ENCODE measurements at places on chromosomes 16 and 17.

GRCh38 chr17:73650140-73650539, 5.9 kb upstream of the SDK2 start:
- DNase-seq, result no peak

DNA sequence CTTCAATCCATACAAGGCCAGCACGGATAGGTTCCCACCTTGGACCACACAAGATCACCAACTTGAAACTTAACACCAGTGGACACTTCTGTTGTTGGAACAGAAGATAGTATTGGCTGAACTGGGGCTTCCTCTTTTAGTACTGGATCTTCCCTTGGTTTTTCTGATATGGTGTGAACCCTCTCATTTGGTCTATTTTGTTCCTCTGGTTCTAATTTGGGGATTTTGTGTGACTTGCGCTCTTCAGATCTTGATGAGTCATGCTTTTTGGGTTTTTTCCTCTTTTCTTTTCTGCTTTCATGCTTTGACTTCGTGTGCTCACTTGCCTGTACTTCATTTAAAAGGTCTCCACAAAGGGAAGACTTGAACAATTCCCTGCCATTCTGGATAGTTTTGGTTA, 39.0 kb downstream of the SOST start:
- no peak for DNase-seq

- no peak for DNase-seq
Measured at GRCh38 chr16:67068212-67068753, 39.3 kb downstream of the CBFB start.

DNA sequence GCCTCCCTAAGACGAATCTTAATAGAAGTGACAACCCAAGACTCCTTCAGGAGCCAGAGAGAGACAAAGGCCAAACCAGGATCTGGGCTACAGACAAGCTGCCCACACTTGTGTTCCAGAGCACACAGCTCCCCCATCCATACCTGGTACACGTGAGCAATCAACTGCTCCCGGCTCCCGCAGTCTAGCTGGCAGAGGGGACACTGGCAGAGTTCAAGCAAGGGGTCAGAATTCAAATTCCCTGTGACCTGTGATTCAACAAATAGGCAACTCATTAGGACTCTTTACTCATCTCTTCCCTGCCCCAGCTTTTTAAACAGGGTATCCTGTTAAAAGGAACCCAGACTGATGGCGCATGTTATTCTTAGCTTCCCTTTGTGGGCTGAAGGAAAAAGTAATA, 18.2 kb downstream of the ATXN1L start:
- no peak for DNase-seq

- no peak for DNase-seq
Measured at GRCh38 chr17:79082311-79083190, 7.9 kb downstream of the ENGASE start.

DNA sequence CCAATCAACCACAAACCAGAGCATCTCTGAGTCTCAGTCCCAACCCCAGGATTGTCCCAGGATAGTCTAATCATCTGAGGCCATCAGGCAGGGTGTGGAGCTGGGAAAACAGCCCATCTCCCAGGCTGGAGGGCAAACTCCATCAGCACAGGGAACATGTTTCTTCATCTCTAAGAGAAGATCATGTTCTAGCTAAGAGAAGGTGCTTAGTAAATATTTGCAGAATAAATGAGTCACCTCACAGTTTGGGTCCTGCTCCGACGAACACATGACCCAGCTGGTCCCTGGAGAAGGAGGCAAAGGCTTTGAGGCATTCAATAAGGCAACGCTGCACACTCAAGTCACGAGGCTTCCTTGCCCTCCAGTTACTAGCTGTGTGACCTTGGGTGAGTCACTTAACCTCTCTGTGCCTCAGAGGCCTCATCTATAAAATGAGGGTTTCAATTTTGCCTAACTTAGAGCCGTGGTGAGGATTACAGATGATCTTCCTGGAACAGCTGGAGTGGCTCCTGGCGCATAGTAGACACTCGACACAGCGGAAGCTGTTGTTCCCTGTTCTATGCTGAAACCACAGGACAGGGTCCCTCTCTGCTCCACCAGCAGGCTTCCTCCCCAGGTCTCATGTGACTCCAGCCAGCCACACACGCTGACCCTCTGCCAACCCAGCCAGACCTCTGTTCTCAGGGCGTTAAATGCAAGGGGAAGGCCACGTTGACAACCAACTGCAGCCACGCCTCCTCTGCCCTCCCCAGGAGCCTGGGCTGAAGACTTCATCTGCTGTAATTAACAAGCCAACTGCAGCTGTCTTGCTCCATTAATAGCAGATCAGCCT, 10.3 kb upstream of the RPL38 start:
- no peak for DNase-seq

- no peak for DNase-seq
Measured at GRCh38 chr16:47375423-47375822, 85.4 kb downstream of the ITFG1 start.

DNA sequence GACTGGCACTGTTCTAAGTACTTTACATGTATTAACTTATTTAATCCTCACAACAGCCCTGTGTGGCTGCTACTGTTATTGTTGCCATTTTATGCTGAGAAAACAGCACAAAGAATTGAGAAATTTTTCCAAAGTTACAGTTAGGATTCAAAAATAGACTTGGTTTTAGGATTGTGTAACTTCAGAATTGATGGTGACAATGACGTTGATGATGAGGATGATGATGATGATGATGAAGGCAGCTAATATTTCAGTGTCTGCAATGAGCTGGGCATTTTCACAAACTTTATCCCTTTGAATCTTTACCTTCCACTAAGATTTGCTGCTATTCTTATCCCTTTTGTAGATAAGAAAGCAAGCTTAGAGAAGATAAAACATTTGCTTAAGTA, 22.1 kb downstream of the PRKCB start:
- no peak for DNase-seq

GRCh38 chr17:6716736-6717135, 3.6 kb upstream of the SLC13A5 start:
- DNase-seq, result no peak

- no peak for DNase-seq
Measured at GRCh38 chr16:86664522-86665318, 86.4 kb downstream of the FOXL1 start.

- DNase-seq, result no peak
Measured at GRCh38 chr17:13646411-13646810, 44.7 kb upstream of the HS3ST3A1 start.

DNA sequence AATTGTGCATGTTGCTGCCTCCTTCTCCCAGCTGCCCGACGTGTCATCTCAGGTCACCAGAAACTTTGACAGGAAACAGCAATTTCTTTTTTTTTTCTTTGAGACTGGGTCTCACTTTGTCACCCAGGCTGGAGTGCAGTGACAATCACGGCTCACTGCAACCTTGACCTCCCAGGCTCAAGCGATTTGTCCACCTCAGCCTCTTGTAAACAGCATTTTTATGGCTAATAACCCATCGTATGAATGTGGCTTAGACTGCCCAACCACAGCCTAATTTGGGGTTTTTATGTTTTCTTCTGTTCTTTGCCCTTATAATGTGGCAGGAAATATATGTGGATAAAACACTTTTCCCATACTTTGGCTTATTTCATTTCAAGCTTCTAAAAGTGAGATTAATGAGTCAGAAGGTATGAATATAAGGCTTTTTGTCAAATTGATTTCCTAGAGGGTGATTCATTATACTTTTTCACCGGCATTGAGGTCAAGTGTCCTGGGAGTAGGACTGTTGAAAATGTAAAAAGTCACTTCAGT, 31.0 kb upstream of the SLC5A10 start:
- no peak for DNase-seq

DNA sequence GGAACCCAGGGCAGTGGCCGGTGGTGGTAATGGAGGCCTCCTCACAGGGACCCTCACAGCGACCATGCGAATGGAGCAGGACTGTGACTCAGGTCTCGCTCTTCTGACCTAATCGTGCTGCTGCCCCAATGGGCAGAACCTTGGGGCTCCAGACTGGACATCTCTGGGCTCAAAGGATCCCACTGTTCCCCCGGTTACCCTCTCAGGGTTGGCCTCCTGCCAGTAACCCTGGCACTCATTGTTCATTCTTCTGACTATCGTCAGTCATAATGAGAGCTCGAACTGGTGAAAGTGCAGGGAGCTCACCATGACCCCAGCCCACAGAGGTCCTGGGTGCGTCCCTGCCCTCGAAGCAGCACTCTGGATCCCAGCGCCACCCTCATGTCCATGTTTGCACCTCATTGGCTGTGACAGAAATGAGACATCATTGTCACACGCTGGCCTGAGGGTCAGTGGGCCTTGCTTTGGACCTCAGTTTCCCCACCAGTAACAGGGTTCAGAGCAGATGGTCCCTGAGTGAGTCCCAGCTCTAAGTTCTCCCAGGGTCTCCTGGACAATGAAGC, 4.0 kb upstream of the NPRL3 start:
- DNase-seq, result no peak

DNA sequence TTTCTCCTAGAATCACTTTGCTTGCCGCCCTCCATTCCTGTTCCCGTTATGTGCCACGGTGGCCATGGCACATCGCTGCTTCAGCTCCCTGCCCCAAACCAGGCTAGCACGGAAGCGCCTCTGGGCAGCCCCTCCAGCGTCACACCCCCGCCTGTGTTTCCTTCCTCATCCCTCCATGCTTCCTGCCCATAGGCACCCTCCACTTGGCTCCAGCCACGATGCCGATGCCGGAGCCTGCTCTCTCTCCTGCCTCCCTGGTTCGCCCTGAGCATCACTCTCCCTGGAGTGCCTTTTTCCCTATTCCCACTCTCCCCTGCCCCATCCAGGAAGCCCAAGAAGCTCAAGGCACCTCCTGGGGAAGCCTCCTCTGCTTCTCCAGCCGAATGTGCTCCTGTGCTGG, 3.2 kb upstream of the ARHGAP23 start:
- no peak for DNase-seq

DNA sequence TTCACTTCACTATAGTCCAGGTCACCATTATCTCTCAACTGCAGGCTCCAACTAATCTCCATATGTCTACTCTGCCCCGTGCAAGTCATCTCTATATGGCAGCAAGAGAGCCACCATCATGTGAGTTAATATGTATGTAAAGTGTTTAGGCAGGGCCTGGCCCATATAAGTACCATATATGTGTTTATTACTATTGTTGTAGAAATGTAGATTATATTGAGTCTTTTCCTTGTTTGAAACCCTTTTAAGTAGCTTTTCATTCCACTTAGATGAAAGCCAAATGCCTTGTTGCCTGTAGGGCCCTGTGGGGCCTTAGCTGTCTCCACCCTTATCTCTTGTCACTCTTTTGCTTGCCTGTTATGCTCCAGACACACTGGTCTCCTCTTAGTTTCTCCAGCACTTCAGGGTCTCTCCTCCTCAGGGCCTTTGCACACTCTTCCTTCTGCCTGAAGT, 164.0 kb downstream of the PHKB start:
- no peak for DNase-seq

DNA sequence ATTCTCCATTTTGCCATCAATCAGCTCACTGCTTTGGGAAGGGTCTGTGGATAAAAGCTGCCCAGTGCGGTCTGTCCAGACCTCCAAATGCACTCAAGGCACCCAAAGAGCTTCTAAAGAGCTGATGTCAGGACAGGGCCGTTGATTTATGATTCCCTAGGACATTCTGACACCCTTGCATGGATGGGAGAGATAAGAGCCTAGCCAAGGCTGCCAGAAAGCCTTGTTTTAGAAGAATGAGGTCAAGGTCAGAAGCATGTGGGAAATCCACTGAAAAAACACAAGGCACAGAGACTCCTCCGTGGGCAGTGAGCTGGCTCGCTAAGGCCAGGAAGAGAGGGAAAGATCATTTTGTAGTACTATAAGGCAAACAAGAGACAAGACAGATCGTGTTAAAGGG, 214.0 kb downstream of the CDH11 start:
- DNase-seq, result no peak

DNA sequence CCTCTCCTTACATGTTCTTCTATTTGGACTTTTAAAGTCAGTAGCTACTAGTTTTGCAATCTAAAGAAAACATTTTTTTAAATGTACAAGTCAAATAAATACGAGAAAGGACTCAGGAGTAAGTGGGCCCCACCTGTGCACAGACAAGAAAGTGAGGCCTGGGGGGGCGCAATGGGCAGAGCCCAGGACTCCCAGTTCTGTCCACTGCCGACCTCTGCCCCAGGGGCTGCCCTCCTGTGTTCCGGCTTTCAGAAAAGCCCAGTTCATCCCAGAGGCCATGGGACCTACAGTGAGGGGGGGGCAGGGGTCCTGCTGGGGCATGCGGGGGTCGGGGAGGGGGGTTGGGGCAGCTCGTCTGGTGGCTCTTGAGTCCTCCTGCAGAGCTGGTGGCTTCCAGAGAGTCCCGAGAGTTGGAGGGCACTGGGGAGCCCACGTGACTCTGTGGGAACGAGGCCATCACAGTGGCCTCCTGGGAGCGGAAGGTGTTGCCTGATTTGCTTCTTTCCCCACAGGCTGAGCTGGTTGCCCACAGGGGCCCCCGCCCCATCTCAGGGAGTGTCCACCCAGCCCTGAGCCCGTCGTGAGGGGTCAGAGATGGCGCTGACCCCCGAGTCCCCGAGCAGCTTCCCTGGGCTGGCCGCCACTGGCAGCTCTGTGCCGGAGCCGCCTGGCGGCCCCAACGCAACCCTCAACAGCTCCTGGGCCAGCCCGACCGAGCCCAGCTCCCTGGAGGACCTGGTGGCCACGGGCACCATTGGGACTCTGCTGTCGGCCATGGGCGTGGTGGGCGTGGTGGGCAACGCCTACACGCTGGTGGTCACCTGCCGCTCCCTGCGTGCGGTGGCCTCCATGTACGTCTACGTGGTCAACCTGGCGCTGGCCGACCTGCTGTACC, 2.4 kb downstream of the UTS2R start:
- no peak for DNase-seq

DNA sequence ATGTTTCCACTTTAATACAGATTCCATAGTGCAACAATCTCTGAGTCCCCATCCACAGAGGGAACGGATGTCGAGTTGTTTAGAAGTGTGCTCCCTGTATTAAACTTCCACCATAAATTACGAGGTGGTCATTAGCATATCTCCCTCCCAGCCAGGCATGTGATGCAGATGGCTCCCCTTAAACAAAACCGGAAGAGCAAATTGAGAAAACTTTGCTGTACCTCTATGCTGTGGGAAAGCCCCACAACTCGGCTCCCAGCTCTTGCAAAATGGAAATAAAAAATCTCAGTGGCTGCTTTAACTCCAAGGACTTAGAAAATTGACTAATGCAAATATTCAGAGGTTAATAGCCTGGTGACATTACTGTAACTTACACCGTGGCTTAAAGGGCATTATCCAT, 290.9 kb downstream of the MAF start:
- no peak for DNase-seq

- no peak for DNase-seq
Measured at GRCh38 chr16:181565-182021, 1.3 kb downstream of the HBQ1 start.

DNA sequence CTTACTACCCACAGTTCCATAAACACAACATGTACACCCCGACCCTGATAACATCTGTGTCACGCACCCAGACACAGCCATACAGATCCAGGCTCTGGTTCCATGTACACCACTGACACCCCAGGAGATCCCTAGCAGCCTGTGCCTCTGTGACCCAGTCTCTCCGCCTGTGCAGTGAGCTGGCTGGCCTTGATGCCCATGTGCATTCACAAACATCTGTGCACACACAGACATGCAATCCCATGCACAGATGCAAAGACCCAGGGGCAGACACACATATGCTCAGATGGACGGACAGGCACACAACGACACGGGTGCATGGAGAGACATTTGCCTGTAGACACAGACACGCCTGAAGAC, 4.1 kb downstream of the CCDC102A start:
- DNase-seq, result no peak
